Stimulated activated memory B cell treated with anti-CD40 and anti-IgM and Interleukin-4, amounts not matched to agents 10 μg/mL and 1 μg/mL and 100 μg/mL, for 72 hours (primary cell): ENCODE measurements at places on chromosomes 1 and 21.

DNA sequence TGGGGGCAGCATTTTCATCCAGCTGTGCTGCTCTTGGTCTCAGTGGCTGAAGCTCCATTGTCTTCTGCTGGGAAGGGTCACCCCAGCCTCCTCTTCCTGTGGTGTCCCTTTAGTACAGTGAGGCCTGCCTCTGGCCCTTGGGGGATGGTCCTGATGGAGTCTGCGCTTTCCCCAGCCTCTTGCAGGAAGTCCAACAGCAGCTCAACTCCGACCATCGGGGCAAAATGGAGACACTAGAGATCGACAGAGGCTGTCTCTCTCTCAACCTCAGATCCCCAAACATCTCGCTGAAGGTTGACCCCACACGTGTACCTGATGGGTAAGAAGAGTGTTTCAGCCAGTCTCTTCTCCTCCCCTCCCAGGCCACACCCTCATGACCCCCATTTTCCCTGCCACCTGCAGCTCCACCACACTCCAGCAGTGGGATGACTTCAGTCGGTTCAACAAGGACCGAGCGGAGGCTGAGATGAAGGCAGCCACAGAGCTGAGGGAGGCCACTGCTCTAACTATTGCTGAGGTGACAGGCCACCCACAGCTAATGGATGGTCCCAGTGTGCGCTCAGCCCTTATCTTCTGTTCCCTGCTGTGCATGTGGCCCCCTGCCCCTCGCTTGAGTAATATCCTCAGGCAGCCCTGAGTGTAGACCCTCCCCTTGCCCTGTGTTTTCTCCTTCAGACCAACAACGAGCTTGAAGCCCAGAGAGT lies 2.0 kb upstream of the ADPRS start:
- no peak for ATAC-seq

GRCh38 chr1:220875260-220875659 lies 4.0 kb upstream of the HLX start:
- ATAC-seq, result no peak

GRCh38 chr1:229913489-229913888 lies 153.5 kb upstream of the GALNT2 start:
- no peak for ATAC-seq

GRCh38 chr1:194273660-194274059 lies 1087.2 kb upstream of the B3GALT2 start:
- no peak for ATAC-seq
